ENCODE measurements at places on chromosomes 4 and X.

GRCh38 chr4:156633847-156634246, 337.8 kb downstream of the PDGFC start:
- no peak for DNase-seq

DNA sequence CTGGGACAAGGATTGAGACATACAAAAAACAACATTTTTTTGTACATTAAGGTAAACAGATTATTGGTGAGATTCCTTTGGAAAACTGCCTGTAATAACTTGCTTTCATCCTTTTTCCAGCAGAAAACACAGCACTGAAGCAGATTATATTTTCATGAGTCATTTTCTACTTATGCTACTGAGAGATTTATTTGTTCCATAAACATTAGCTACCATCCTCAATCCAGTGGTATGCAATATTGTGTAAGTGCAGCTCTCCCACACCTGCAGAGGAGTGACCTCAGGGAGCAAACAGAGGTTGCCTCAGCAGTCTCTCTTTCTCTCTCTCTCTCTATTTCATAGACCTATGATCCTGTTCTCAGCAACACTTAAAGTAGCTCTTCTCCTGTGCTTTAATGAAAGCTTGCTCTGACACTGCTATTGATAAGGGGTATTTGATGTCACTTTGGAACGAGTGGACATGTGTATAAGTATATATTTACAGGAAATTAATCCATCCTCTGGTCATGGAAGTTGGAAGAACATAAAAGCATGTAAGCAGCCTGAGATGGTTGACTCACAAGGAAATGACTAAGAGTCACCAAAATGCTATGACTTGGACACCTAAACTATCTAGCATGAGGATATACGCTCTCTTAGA, 163.7 kb upstream of the SPANXC start:
- no peak for DNase-seq

DNA sequence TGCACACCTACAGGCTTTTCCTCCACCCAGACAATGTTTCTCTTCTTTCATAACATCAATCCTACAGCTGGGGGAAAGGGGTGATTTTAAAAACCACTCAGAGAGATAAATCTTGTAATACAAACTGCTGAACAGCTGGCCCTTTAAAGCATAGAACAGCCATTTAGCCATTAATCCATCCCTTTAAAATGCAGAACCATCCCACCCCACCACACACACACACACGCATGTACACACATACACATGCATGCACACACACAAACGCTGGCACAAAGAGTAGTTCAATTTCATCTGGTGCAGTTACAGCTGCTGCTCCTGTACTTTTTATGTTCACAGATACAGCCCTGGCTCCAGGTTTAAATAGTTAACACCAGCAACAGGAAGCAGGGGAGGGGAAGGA, 426.1 kb downstream of the MID1IP1 start:
- DNase-seq = no peak

DNA sequence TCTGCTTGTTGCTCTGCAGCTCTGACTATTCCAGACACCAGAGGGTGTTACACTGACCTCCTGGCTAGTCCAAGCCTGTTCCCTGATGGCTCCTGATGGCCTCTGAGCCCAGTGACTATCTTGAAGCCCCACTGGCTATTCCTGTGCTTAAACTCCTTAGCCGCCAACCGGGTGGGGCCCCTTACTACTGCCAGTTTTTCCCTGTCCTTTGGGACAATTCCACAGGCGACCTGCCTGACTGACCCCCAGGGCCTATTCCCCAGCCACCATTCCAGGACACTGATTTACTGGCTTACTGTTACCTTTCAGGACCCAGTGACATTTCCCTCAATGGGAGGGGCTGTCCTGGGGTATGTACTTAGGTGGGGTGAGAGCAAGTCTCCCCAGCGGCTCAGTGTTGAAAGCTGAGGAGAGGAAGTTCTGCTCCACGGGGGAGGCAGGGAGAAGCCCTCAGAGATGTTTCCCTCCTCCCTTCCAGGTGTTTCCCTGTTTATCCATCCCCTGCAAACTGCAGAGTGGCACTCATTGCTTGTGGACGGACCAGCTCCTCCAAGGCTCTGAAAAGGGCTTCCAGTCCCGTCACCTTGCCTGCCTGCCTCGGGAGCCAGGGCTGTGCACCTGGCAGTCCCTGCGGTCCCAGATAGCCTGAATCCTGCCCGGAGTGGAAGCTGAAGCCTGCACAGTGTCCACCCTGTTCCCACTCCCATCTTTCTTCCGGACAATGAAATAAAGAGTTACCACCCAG, 4.0 kb downstream of the TIMP1 start:
- DNase-seq = no peak

- DNase-seq = no peak
Observed at GRCh38 chrX:2404776-2405175, 96.0 kb downstream of the DHRSX start.

GRCh38 chr4:9971711-9972110, 49.6 kb downstream of the SLC2A9 start:
- DNase-seq = no peak

GRCh38 chr4:7892212-7893019, 47.2 kb downstream of the AFAP1 start:
- DNase-seq = no peak

GRCh38 chrX:106899276-106899675, 3.9 kb downstream of the RIPPLY1 start:
- no peak for DNase-seq

DNA sequence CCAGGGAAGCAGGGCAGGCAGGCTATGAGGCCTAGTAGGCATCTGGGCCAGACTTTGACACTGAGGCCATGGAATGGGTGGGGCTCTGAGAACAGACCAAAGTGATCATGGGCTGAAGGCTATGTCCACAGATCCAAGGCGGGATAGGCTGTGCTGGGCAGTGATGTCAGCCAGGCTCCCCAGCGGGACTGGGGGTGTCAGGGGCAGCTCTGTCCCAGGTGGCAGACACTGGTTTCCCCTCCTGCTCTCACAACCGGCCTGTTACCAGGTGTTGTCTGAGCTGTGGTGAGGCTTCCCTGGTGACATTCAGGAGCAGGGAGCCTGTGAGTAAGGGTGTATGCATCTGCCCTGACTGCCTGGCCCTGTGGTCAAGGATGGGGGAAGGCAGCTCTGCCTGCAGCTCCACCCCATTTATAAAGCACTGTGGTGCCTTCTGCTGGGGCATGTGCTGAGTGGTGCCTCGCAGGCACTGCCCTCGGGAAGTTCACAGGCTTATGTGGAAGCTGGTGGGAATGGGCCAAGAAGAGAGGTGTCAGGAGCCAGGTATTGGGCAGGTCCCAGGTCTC, 2.9 kb downstream of the IL9R start:
- no peak for DNase-seq

GRCh38 chrX:48700951-48701653, 4.6 kb downstream of the SUV39H1 start:
- DNase-seq = peak; percentile 5

DNA sequence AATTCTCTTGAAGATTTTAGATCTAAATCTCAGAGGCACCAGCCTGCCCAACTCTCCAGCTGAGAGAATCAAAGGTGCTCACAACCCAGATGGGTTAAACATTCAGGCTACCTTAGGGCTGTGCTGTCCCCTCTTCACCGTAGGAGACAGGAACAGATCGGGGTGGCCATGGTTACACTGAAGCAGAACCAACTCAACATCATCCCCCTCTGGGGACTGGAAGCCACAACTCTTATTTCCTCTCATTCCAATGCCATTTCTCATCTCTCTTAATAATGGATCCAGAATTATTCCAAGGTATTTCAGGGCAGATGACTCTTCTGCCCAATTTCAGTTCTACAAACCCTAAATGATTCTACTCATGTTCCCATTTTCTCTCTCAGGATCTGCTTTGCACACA, 109.7 kb downstream of the NKX6-1 start:
- DNase-seq = no peak

GRCh38 chrX:78532363-78532762, 126.8 kb downstream of the RTL3 start:
- no peak for DNase-seq

DNA sequence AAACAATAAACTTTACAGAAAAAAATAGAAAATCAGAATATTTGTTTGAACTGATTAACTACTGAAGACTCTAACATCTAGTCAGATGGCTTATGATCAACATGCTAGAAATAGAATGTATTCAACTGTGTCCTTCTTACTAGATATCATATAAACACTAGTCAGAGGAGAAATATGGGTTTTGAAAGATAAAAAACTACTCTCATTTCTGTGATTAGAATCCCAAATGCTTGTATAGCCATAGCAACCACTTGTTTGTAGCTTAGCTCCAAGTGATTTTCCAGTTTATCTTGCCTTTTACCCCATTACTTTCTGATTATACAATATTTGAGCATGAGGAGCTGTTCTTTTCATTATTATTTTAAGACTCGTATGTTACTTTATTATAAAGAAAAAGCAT, 31.2 kb downstream of the USP38 start:
- no peak for DNase-seq

GRCh38 chr4:2741626-2742025, 14.5 kb downstream of the TNIP2 start:
- DNase-seq = no peak

GRCh38 chr4:137768881-137769280, 236.6 kb upstream of the PCDH18 start:
- no peak for DNase-seq

DNA sequence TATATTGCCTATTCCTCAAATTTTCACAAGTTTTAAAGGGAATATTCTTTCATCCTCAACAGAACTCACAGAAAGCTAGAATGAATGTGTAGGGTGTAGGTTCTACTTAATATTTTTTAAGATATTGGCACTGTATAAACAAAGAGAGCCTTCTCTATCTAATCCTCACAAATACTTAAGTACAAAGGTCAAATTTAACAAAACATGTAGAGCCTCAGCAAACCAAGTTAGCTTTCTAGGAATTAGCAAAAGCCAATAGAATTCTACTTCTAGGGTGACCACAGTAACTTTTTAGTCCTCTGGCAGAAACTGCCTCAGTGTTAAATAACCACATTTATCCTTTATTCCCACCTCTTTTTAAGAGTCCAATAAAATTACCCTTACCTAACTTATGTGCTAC, 19.3 kb downstream of the DHX15 start:
- no peak for DNase-seq

- no peak for DNase-seq
Observed at GRCh38 chr4:81921751-81922159, 450.0 kb upstream of the RASGEF1B start.

- DNase-seq = no peak
Observed at GRCh38 chrX:18825375-18825774, 117.9 kb downstream of the PPEF1 start.

- no peak for DNase-seq
Observed at GRCh38 chrX:149865390-149865789, 15.6 kb upstream of the MAGEA8 start.

GRCh38 chr4:158540125-158540907, 18.6 kb downstream of the RXFP1 start:
- DNase-seq = peak; percentile 58

- peak; percentile 63 for DNase-seq
Observed at GRCh38 chr4:82201805-82202641, 171.8 kb downstream of the HNRNPD start.

DNA sequence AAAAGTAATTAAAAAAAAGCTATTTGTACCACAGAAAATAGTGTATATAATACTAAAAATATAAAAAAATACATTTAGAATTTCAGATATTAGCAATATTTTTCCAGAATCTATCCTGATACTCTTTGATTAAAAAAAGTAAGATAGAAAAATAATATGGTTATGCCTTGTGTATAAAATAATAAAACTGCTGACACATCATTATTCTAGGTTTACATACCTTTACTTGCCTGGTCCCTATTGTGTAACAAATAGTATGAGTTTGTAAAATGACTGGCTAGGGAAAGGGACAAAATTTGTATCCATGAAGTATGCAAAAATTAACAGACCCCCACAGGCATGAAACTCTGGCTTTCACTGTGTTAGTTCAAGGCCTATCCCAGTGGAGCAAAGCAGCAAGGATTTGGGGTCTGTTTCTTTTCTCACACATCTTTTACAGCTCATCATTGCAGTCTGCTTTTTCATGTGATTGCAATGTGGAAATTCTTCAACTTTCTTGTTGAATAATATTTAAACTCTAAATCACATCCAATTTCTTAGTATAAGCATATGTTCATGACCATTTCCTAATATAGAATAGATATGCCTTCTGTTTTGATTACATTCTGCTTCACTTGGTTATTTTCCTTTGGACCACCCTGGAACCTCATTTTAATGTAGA, 136.7 kb upstream of the PCDH18 start:
- DNase-seq = no peak

- DNase-seq = no peak
Observed at GRCh38 chrX:43953218-43953617, 20.0 kb downstream of the NDP start.

- no peak for DNase-seq
Observed at GRCh38 chr4:26362745-26363439, 42.1 kb downstream of the RBPJ start.

DNA sequence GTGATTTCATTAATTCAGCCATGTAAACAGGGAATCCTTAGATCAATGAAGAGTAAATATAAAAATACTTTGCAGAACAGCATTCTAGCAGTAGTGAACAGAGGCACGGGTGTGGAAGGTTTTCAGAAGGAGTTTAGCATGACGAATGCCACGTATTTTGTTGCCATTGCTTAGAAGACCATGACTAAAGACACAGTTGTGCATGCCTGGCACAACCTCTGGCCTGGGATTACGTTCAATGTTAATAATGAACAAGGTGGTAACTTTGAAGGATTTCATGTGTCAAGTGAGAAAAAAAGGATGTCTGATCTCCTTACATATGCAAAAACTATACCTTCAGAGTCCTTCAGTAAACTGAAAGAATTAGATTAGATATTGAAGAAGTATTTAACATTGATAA, 171.9 kb downstream of the MAGEB5 start:
- DNase-seq = no peak

- DNase-seq = no peak
Observed at GRCh38 chr4:56191534-56191933, 195.8 kb downstream of the AASDH start.

- no peak for DNase-seq
Observed at GRCh38 chr4:129429581-129430320, 333.8 kb downstream of the C4orf33 start.
